ENCODE measurements at places on chromosomes 3 and 15.

- DNase-seq = no peak
These were observed 72.2 kb downstream of the NR1D2 start for GRCh38 chr3:24017305-24017704.

DNA sequence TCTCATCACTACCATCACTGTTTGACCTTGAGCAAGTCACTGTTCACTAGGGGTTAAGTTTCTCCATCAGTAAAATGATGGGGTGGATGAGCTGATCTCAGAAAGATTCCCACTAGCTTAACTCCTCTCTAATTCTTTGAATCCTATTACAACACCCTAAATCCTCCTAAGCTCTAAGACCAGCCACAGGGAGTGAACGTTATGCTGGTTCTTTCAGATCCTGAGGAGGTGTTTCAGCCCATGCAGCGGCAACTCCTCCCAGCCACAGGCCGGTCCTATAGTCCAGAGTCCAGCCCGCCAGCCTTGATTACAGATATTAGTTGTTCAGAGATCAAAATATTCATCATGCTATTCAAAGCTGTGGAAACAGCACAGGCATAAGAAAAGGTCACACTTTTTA, 15.1 kb downstream of the MB21D2 start:
- DNase-seq = no peak

DNA sequence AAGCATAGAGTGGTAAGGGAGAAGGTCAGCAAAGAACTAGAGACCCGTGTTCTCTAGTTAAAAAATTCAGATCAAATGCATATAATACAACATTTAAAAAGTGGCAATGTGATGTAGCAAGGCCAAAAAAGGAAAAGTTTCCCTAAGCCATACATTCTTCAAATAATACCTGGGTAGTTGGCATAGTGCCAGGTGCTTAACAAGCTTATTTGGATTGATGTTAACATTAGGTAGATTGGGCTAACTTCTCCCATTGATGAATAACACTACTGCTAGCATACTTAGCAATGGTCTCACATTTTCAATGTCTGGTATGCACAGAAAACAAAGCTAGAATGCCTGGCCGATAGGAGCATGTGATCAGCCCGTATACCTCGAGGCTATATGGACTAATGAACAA, 283.6 kb upstream of the RARB start:
- no peak for DNase-seq

DNA sequence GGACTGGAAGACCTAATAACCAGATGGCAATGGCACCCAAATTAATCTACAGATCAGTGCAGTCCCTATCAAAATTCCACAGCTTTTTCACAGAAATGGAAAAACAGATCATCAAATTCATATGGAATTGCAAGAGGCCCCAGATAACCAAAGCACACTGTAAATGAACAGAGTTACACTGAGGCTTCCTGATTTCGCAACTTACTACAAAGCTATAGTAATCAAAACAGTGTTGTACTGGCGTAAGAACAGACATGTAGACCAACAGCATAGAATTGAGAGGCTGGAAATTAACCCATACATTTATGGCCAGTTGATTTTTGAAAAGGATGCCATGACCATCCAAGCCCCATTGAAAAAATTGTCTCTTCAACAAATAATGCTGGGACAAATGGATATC, 16.2 kb downstream of the XPC start:
- DNase-seq = no peak

- DNase-seq = no peak
These were observed 49.2 kb downstream of the PIERCE2 start for GRCh38 chr15:55457401-55458022.

- DNase-seq = no peak
These were observed 29.8 kb downstream of the ALS2CL start for GRCh38 chr3:46663591-46664135.

GRCh38 chr3:50502584-50503423, 630 bp downstream of the CACNA2D2 start:
- no peak for DNase-seq
